ENCODE measurements at places on chromosomes 12 and 14.

- DNase-seq = no peak
Observed at GRCh38 chr12:104740668-104741067, 217.4 kb downstream of the SLC41A2 start.

DNA sequence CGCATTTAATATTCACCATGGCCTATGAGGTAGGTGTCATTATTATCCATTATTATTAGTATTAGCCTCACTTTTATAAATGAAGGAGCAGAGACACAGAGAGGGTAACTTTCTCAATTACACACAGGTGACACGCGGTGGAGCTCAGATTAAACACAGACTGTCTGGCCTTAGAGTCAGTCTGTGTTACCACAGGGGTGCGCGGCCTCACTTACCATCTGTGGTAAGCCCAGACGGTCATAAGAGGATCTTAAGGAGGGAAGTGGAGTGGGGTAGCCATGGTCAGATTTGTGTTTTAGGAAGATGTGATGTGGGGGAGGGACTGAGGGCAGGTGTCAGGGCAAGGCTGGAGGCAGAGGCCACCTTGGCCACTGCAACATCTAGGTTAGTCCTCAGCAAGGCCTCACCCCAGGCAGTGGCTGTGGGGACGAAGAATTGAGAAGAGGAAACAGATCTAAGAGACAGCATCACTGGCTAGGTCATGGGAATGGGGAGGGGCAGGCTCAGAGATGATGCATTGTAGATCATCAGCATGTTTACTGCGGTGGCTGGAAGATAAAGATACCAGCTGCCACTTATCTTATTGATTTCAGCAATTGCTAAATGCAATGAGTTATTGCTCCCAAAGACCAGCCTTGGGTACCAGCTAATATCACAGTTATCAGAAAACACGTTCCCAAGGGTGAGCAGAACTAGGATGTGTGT lies 67.1 kb downstream of the SERPINA3 start:
- no peak for DNase-seq

- DNase-seq = peak; percentile 46
Observed at GRCh38 chr14:75561013-75561432, 17.4 kb upstream of the FLVCR2 start.

- no peak for DNase-seq
Observed at GRCh38 chr12:27982385-27982784, 9.9 kb upstream of the PTHLH start.

GRCh38 chr12:31019561-31019960 lies 54.1 kb upstream of the DDX11 start:
- no peak for DNase-seq

DNA sequence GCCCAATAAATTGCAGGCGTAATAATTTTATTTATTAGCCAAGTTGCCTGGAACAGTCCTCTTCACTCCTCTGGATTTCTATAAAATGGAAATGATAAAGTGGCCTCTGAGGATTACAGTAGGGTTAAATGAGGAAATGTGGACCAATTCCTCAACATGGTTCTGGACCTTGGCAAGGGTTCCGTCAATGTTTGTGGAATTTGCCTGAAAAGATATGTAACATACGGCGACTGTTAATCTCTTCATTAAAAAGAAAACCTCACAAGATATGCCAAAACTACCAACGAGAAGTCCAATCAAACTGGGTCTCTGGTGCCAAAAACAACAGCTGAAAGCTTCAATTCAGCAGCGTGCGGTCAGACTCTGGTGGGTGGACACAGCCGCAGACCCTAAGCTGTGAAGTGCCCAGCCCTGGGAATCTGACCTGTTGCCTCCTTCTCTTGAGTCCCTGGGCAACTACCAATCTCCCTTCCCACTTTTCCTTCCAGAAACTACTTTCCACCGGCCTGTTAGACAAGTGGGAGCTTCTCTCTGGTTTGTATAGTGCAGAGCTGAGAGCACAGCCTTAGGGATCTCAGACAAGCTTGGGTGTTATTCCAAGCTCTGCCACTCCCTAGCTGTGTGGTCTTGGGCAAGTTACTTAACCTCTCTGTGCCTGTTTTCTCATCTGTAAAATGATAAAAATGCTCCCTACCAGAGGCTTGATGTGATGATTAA lies 190.5 kb upstream of the GSC start:
- DNase-seq = no peak

- DNase-seq = peak; percentile 69
Observed at GRCh38 chr12:104720339-104721038, 237.6 kb downstream of the SLC41A2 start.

GRCh38 chr14:94597788-94598187 lies 14.4 kb upstream of the SERPINA3 start:
- DNase-seq = no peak

- no peak for DNase-seq
Observed at GRCh38 chr12:31724557-31724956, 4.3 kb downstream of the AMN1 start.

DNA sequence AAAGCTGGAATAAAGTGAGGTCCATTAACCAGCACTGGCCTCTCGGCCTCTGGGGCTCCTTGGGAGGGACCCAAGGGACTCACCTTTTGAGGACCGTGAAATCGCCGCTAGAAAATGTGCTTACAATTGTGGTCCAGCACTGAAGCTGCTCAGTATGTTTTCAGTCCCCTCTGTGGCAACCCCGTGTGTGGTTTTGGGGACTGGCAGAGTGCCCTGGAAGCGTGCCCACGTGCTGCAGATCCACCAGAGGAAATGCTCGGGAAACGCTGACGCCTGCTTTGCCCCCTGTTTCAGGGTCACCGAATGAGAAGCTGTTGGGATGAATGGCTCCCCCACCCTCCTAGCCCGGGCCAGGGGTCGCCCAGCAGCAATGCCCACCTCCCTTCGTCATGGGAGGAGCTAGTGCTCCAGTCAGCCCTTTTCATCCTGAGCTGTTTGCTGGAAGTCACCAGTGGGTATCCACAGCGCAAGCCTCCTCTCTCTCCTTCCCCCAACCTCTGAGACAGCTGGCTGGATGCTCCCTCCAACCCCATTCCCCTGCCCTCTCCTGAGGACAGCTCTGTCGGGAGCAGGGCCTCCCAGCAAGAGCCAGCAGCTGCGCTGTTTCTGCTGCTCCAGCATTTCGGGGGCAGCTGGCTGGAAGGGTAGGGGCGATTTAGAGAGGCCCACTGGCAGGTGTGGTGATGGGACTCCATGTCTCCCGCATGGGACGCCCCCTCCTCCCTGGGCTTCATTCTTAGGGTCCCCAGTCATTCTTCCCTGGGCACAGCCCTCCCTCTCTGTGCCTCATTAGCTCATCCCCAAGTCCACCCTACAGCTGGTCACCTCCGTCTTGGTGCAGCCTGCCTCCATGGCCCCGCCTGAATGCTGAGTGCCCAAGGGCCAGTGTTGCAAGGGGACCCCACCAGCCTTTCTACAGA lies 33.2 kb upstream of the PPP1R13B start:
- peak; percentile 15 for DNase-seq

GRCh38 chr14:64475585-64476273 lies 10.4 kb downstream of the AKAP5 start:
- no peak for DNase-seq

DNA sequence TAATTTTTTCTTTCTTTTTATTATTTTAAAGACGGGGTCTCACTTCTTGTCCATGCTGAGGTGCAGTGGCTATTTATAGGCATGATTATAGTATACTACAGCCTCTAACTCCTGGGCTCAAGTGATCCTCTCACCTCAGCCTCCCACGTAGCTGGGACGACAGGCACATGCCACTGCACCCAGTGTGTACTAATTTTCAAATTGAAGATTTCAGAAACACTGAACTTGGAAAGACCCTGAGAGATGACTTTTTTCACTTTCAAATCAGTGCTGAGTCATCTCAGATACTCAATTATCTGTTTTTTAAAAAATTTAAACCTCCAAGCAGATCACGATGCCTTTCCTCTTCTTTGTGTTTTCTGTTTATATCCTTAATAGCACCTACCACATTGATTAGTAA lies 53.7 kb upstream of the COCH start:
- no peak for DNase-seq

DNA sequence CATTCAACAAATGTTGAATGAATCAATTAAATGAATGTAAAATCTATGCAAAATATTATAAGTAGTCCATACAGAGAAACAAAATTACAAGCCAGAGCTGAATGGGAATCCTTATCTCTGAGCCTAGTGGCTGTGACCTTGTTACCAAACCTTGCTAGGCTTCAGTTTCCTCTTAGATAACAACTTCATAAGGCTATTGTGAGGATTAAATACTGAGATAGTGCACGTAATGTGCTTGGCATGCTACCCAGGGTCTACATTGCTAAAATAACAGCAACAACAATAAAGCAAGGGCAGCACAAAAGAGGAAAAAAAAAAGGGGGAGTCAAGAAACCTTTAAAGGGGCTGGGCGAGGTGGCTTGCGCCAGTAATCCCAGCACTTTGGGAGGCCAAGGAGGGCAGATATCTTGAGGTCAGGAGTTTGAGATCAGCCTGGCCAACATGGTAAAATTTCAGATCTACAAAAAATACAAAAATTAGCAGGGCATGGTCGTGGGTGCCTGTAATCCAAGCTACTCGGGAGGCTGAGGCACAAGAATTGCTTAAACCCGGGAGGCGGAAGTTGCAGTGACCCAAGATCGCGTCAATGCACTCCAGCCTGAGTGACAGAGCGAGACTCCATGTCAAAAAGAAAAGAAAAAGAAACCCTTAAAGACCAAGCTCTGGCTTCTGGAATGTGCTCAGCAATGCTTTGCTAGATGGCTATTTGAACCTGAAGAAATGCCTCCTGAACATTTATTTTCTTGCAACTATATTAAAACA lies 14.1 kb downstream of the STAB2 start:
- DNase-seq = no peak

- DNase-seq = no peak
Observed at GRCh38 chr14:90341784-90342183, 10.0 kb upstream of the NRDE2 start.

GRCh38 chr14:28494196-28494595 lies 272.4 kb upstream of the FOXG1 start:
- no peak for DNase-seq

- DNase-seq = no peak
Observed at GRCh38 chr14:78445275-78445674, 275.1 kb downstream of the NRXN3 start.

GRCh38 chr14:72638021-72638420 lies 255.9 kb downstream of the DPF3 start:
- DNase-seq = no peak

GRCh38 chr12:57477710-57478681 lies 1.7 kb downstream of the ARHGAP9 start:
- peak; percentile 58 for DNase-seq

- no peak for DNase-seq
Observed at GRCh38 chr12:77237896-77238295, 172.5 kb upstream of the E2F7 start.

- no peak for DNase-seq
Observed at GRCh38 chr12:124510301-124510970, 57.0 kb downstream of the NCOR2 start.

GRCh38 chr14:28626780-28627179 lies 139.8 kb upstream of the FOXG1 start:
- no peak for DNase-seq

DNA sequence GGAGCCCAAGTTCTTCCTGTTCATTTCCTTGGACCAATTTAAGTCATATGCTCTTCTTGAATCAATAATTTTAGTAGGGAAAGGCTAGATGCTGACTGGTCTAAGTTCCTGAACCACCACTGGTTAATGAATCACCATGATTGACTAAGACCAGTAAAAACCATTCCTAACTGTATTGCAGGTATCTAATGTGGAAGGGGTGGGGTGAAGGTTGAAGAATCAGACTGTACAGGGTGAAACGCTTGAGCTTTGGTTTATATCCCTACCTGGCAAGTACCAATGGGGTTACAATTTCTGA lies 100.1 kb downstream of the DYRK2 start:
- no peak for DNase-seq

- DNase-seq = no peak
Observed at GRCh38 chr12:127257366-127257935, 1009.5 kb upstream of the TMEM132C start.

DNA sequence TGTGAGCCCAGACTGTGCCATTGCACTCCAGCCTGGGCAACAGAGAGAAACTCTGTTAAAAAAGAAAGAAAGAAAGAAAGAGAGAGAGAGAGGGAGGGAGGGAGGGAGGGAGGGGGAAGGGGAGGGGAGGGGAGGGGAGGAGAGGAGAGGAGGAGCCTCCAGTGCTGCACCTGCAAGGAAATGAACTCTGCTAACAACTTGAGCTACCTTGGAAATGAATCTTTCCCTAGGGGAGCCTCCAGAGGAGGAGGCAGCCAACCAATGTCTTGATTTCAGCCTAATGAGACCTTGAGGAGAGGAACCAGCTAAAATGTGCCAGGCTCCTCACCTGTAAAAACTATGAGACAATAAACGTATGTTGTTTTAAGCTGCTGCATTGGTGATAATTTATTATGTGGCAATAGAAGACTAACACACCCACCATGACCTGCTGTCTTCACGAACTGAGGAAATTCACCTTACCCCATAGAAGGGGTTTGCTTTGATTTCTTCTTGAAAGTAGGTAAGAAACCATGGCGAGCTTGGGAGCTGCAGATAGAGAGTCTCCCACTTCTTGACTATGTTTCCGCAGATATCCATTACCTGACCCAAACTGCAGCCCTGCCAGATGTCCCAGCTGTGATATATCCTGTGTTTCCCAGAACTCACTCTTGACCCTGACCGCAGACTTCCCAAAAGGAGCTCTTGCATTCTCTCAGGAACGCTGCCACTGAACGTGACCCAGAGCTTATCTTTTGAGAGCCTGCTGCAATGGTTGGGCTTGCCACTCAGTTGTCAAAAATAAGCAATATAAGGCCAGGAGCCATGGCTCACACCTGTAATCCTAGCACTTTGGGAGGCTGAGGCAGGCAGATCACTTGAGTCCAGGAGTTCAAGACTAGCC lies 31.5 kb upstream of the TMPO start:
- no peak for DNase-seq

DNA sequence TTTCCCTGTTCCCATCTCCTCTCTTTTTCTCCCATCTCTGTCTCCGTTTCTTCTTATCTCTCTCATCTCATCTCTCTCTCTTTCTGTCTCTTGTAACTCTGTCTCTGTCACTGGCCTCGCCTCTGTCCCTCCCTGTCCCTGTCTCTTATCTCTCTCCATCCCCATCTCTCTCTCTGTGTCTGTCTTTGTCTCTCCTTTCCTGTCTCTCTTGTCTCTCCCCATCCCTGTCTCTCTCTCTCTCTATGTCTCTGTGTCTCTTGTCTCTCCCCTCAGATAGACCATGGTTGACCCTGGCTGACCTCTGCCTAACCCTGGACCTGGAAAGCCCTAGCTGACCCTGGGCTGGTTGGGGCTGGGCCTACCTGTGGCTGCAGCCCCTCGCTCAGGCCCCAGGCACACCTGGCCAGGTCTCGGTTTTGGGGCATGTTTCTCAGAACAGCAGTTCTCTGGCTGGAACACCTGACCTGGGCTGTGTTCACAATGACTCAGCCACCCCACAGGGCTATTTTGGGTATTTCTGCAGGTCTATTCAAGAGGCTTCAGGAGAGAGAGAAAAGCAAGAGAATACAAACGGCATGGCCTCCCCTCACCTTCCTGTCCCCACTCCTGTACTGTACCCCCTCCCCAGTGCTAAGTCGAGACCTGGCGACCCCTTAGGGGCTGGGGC lies 174.4 kb downstream of the TMEM121 start:
- no peak for DNase-seq

GRCh38 chr12:72271451-72272090 lies 599 bp upstream of the TRHDE start:
- no peak for DNase-seq

- no peak for DNase-seq
Observed at GRCh38 chr14:102655137-102655536, 62.7 kb downstream of the RCOR1 start.

Data from activated CD4-positive, alpha-beta T cell treated with anti-CD3 and anti-CD28 coated beads, Interleukin-2, amount 50 U/mL, for 1 hour (primary cell).